HFFc6 (cell line): ENCODE measurements at places on chromosomes 13 and 19. TPM values are rescaled to one million over a fixed set of nuclear protein-coding genes. Genes with fewer than 3 reads are reported as not detected.

The IGLON5 gene
- total RNA-seq: not detected in 3 replicates

The AZU1 gene
- total RNA-seq: not detected in 3 replicates

The COL5A3 gene
- 1.6 to 3.7 TPM (median 3.0 TPM) in 3 replicates for total RNA-seq

The CTXN1 gene
- total RNA-seq: 6.1 to 14.0 TPM (median 10.9 TPM) in 3 replicates

The ATP4A gene
- not detected in 3 replicates for total RNA-seq

The KLK14 gene
- total RNA-seq: 0.24 to 0.36 TPM in 2 of 3 replicates, not detected in the other

The GRK1 gene
- not detected in 3 replicates for total RNA-seq

The FBXO27 gene
- total RNA-seq: 0.15 to 1.0 TPM (median 0.65 TPM) in 3 replicates

The TMEM38A gene
- 1.1 to 2.0 TPM (median 1.7 TPM) in 3 replicates for total RNA-seq

The PCDH8 gene
- total RNA-seq: not detected in 3 replicates

The CEBPA gene
- 0.17 and 0.23 TPM in 2 replicates for total RNA-seq

The ARID3A gene
- 35.1 to 43.1 TPM (median 35.9 TPM) in 3 replicates for total RNA-seq

The MRPS12 gene
- 63.6 to 78.9 TPM (median 67.9 TPM) in 3 replicates for total RNA-seq

The RYR1 gene
- not detected in 3 replicates for total RNA-seq

The KISS1R gene
- total RNA-seq: not detected in 3 replicates

The ZNF223 gene
- 2.7 to 4.1 TPM (median 3.4 TPM) in 3 replicates for total RNA-seq

The CEACAM4 gene
- total RNA-seq: not detected in 2 replicates

The LRRC8E gene
- 5.7 and 6.0 TPM in 2 replicates for total RNA-seq

The ELSPBP1 gene
- not detected in 2 replicates for total RNA-seq

The KIR3DL1 gene
- total RNA-seq: not detected in 3 replicates

The SMIM44 gene
- total RNA-seq: not detected in 3 replicates

The SOX1 gene
- total RNA-seq: not detected in 2 replicates
